OCI-LY7 (cell line): ENCODE measurements at places on chromosomes 16 and 17. TPM values are rescaled to one million over a fixed set of nuclear protein-coding genes. Genes with fewer than 3 reads are reported as not detected.

- DNase-seq: no peak
Observed at GRCh38 chr17:57556977-57557376, 188.1 kb downstream of the CCDC182 start.

DNA sequence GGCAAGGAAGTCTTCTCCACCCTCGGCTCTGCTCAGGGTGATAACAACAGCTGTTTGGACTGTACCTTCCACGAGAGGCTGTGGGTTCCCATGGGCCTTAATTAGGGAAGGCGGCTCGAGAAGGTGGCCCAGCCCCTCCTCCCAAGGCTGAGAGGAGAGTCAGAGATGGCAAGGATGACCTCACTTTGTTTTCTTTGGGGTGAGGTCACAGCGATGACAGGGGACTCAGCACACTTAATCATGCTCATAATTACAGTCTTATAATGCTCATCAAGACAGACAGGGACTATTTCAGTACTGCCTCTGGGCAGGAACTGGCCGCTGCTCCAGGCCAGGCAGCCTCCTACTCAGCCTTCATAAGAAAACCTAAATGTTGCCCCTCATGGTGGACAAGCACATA lies 19.7 kb downstream of the WFDC1 start:
- no peak for DNase-seq

STX8 gene
- 56.7 and 65.0 TPM in 2 replicates for total RNA-seq

IRX5 gene
- total RNA-seq: 5.0 and 5.1 TPM in 2 replicates

HOXB5 gene
- total RNA-seq: not detected in 2 replicates

KREMEN2 gene
- total RNA-seq: 0.31 TPM in 1 of 2 replicates, not detected in the other

GRCh38 chr17:17443173-17443572 lies 33.6 kb upstream of the MED9 start:
- DNase-seq: no peak

DNA sequence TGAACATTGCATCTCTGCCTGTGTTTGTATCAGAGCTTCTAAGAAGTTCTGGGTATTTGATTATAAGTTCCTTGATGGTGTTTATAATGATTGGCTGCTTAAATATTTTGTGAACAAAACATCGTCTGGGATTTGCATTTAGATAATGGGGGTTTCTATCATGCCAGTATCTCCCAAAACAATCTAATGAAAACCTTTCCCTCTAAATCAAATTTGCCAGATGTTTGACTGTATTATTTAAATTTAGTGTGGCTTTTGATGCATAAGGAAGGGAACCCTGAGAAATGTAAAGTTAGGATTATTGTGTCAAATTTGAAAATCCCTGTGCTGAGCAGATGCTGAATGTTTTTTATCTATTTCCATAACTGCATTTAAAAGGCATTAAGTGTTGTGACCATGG lies 159.9 kb downstream of the HS3ST3A1 start:
- DNase-seq: no peak

MFAP4 gene
- 0.31 and 0.65 TPM in 2 replicates for total RNA-seq

CSF3 gene
- not detected in 2 replicates for total RNA-seq

- no peak for DNase-seq
Observed at GRCh38 chr17:80393961-80394360, 21.0 kb upstream of the ENDOV start.

DNA sequence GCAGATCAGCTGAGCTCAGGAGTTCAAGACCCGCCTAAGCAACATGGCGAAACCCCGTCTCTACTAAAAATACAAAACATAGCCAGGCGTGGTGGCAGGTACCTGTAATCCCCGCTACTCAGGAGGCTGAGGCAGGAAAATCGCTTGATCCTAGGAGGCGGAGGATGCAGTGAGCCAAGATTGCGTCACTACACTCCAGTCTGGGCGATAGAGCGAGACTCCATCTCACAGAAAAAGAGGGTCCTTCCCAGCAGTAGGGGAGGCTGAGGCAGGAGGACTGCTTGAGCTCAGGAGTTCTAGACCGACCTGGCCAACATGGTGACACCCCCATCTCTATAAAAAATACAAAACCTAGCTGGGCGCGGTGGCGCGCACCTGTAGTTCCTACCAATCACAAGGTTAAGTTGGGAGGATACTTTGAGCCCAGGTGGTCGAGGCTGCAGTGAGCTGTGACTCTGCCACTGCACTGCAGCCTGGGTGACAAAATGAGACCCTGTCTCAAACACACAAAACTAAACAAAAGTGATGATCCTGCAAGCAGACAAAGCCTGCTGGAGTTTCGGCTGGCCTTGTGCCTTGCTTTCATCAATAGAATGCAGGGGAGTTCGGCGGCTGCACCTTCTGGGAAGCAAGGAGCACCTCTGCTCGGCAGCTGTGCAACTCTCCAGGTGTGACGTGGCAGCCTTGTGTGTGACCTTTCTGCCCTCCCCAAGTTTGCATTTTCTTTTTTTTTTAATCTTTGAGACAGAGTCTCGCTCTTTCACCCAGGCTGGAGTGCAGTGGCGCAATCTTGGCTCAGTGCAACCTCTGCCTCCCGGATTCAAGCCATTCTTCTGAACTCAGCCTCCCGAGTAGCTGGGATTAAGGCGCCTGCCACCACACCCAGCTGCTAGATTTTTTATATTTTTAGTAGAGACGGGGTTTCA lies 12.4 kb upstream of the YWHAE start:
- no peak for DNase-seq

DNA sequence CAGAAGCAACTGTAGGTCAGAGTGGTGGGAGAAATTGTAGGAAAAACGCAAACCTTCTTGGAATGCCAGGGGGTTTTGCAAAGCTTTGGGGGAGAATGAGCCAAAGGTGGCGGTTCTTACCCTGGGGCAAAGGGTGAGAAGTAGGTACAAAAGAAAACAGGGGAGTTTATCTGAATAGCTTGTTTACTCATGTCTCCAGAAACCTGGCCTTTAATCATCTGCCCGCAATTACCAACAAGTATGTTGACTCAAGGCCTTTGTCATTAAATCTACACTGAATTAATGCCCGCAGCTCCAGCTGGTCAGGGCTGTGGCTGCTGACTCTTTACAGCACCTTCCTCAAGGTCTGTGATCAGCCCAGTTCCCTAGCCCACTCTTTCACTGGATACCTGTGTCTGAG lies 320.1 kb downstream of the CBLN1 start:
- DNase-seq: no peak

GRCh38 chr16:17321824-17322223 lies 148.9 kb downstream of the XYLT1 start:
- DNase-seq: no peak

NPIPA3 gene
- total RNA-seq: 1.3 and 1.8 TPM in 2 replicates
